Naive thymus-derived CD8-positive, alpha-beta T cell (primary cell): ENCODE measurements at places on chromosomes 5 and 9. TPM values are rescaled to one million over a fixed set of nuclear protein-coding genes. Genes with fewer than 3 reads are reported as not detected.

DNA sequence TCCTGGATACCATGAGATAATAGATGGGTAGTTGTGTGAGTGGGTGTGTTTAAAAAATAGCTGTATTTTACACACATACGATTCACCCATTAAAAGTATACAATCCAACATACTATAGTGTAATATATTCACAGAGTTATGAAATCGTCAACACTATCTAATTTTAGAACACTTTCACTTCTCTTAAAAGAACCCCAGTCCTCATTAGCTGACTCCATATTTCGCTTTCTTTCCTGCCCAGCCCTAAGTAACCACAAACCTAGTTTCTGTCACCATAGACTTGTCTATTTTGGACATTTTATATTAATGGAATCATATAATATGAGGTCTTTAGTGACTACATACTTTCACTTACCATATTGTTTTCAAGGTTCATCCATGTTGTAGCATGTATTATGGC is 63.8 kb upstream of the S1PR3 start:
- no peak for DNase-seq

BSPRY gene
- not detected for total RNA-seq

DNA sequence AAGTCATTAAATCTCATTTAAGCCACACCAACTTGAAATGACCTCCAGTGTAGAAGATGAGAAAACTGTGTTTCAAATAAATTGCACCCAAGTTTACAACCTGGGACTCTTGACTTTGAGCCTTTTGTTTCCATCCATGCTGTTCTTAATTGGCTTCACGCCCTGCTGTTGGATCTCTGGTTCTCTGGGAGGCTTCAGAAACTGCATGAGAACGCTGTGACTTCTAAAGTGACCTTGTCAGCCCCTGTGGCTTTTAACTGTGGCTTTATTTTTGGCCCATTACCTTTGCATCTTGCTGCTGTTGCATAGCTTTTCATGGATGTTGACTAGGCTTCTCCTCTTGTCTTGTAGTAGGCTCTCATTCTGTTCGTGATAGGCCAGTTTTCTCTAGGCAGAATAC is 29.3 kb downstream of the TNFAIP8 start:
- DNase-seq = no peak

GRCh38 chr5:95857185-95857945 is 34.8 kb upstream of the GLRX start:
- DNase-seq = no peak

DNA sequence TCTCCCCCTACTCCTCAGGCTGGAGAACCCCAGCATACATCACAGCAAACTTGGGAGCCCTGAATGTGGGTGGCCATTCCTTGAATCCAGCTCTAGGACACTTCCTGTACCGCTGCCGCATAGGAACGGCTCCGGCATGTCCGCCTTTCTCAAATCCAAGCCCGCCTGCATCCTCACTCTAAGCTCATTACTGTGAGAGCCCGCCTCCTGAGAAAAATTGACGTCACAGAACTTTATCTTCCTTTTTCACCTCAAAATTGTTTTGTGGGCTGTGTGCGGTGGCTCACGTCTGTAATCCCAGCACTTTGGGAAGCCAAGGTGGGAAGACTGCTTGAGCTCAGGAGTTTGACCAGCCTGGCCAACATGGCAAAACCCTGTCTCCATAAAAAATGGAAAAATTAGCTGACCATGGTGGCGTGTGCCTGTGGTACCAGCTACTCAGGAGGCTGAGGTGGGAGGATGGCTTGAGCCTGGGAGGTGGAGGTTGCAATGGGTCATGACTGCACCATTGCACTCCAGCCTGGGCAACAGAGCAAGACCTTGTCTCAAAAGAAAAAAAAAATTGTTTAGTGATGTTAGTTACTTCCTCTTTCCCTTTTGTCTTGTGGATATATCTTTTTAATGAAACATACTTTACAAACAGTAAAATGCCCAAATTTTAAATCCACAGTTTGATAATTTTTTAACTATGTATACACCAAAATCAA is 22.8 kb downstream of the RNF44 start:
- DNase-seq = no peak

- no peak for DNase-seq
Measured at GRCh38 chr5:83475935-83476814, 4.6 kb downstream of the VCAN start.
